ENCODE measurements at places on chromosomes 7 and 10. TPM values are rescaled to one million over a fixed set of nuclear protein-coding genes. Genes with fewer than 3 reads are reported as not detected.
A peak's percentile ranks its signal among the peaks of the same experiment; 100 is the strongest.

DNA sequence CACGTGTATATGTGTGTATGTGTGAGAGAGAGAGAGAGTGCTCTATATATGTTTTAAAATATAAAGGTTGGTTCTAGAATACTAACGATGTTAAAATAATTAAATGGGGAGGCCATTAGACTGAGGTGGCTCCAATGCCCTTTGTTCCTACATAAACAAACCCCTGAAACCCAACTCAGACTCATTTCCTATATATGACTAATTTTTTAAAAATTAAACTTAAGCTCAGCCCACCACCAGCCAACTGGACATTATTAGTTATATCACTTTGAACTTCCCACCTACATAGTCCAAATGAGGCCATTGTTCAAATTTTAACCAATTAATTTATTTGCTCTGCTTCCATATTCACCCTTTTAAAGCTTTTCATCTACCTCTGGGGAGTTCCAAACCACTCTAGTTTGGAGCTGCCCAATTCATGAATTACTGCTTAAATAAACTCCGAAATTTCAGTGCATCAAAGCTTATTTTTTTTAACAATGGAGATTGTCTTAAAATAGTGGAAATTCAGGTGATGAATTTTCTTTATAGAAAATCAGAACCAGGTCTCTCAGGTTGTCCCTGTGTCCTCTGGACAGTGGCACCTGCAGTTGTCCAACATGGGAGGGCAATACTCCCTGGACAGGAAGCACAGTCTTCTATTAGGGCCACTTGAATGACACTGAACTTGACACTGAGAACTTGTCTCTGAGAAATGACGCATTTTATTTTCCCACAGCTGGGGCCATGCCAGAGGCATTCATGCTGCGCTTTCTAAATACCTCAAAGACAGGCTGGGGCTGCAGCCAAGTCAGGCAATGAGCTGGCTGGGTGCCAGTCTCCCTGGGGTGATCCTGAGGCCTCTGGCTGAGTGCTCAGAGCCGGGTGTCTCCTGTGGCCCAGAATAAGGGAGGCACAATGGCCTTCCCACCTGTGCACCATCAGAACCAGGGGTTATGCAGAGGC is 109.5 kb upstream of the TMEM72 start:
- no peaks in the 10 kb centered on the region for H3K27me3 ChIP-seq
- DNase-seq: peak; percentile 92
- no peak overlapping the region for H3K27ac ChIP-seq
- no peaks in the 10 kb centered on the region for H3K36me3 ChIP-seq
- peaks cover 31% of the 10 kb centered on the region for H3K4me1 ChIP-seq

DNA sequence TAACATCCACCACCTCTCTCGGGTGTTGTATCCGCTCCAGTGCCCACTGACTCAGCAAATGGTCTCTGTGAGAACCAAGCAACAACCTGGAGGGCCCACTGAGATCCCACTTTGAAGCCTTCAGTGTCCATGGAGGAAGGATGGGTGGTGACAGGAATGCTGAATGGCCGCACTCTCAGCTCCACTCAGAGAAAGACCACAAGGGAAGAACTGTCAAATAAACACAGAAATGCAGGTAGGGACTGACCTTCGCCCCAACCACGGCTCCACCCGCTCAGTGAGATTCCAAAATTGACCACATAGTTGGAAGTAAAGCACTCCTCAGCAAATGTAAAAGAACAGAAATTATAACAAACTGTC is 65.8 kb downstream of the VIPR2 start:
- H3K4me3 ChIP-seq: no peak overlapping the region
- no peaks in the 10 kb centered on the region for H3K36me3 ChIP-seq
- peaks cover 5% of the 10 kb centered on the region for H3K4me1 ChIP-seq
- no peak for DNase-seq

- DNase-seq: no peak
- H3K36me3 ChIP-seq: no peaks in the 10 kb centered on the region
- peaks cover 94% of the 10 kb centered on the region for H3K4me1 ChIP-seq
- H3K27me3 ChIP-seq: no peaks in the 10 kb centered on the region
These were observed 13.5 kb downstream of the KCNH2 start for GRCh38 chr7:150964593-150965111.

Gene SPDYE8
- not detected for total RNA-seq

Gene WIPF3
- total RNA-seq: 10.4 TPM

Gene LRRC4
- total RNA-seq: 1.3 TPM

Gene ITIH2
- not detected for total RNA-seq

Data from esophagus muscularis mucosa (tissue), 4 donors.